ENCODE measurements at places on chromosomes 4 and X. TPM values are rescaled to one million over a fixed set of nuclear protein-coding genes. Genes with fewer than 3 reads are reported as not detected.

DNA sequence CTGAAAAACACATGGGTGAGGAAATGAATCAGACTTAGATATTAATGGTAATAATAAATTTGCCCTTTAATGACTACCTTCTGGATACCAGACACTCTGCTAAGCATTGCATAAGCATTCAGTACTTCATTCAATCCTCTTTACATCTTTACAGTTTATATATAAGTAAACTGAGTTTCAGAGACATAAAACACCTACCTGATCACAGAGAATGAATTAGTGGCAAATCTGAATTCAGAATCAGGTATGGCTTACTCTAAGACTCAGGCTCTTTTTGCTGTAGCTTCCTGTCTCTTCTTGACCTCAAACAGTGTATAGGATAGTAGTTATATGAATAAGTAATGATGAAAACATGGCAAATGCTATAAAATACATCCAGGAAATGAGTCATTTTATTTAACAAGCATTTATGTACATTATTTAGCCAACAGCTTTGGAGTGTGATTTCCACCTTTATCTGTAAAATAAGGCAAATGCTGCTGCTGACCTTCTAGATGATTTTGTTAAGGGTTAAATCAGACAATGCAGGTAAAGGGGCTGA is 83.9 kb downstream of the VEGFC start:
- DNase-seq, result no peak

GRCh38 chrX:23952984-23953907 is 45.4 kb downstream of the CXorf58 start:
- no peak for DNase-seq

DNA sequence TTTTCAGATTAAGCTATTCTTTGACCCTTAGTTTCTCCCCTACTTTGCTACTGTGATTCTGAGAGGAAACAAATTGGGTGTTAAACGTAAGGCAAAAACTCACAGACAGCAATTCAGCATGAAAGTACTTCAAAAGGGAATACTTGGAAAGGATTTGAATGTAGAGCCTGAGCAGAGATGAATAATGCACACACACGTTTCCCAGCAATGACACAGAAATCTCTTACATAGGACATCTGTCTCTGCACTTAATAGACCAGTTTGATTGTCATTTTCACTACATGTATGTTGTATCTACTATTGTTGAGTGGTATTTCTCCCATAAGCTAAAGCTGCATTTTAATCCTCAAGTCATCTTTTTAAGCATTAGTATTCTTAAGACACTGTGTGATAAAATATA is 166.1 kb upstream of the TEX13C start:
- no peak for DNase-seq

DNA sequence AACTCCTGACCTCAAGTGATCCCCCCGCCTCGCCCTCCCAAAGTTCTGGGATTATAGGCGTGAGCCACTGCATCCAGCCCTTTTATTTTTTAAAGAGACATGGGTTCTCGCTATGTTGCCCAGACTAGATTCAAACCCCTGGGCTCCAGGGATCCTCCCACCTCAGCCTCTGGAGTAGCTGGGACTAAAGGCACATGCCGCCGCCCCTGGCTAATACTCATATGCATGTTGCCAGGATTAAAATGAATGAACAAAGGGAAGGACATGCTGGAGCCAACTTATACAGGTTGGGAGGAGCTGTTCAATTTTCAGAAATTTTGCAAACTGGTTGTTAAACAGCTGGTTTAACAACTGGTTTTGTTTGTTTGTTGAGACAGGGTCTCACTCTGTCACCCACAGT is 1.4 kb upstream of the FTSJ1 start:
- no peak for DNase-seq

Gene USP17L24
- total RNA-seq, result not detected

Gene FANCB
- 14.4 TPM for total RNA-seq
